RPMI8226 (cell line): ENCODE measurements at places on chromosomes 5 and 9.
A peak's percentile ranks its signal among the peaks of the same experiment; 100 is the strongest.

DNA sequence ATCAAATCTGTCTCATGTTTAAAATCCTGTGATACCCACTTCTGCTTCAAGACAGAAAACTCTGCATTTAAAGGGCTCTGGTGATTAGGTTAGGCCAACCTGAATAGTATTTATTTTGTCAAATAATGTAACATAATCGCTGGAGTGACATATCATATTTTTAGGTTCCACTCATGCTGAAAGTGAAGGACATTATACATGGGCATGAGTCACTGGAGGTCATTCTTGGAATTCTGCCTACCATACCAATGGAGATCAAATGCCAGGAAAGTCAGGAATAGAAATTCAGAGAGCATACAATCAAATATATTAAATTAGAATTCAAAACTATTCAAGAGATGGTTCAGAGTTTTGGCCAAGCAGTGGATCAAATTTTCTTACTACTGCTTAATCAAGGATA is 97.1 kb upstream of the PRSS3 start:
- no peak for DNase-seq

DNA sequence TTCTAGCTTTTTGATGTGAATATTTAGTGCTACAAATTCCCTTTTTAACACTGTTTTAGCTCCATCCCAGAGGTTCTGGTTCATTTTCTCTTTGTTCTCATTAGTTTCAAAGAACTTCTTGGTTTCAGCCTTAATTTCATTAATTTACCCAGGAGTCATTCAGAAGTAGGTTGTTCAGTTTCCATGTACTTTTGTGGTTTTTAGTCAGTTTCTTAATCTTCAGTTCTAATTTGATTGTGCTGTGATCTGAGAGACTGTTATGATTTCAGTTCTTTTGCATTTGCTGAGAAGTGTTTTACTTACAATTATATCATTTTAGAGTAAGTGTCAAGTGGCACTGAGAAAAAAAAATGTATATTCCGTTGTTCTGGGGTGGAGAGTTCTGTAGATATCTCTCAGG is 240.1 kb upstream of the RASA1 start:
- DNase-seq, result no peak

GRCh38 chr5:156076912-156077311 is 250.1 kb upstream of the SGCD start:
- no peak for DNase-seq

DNA sequence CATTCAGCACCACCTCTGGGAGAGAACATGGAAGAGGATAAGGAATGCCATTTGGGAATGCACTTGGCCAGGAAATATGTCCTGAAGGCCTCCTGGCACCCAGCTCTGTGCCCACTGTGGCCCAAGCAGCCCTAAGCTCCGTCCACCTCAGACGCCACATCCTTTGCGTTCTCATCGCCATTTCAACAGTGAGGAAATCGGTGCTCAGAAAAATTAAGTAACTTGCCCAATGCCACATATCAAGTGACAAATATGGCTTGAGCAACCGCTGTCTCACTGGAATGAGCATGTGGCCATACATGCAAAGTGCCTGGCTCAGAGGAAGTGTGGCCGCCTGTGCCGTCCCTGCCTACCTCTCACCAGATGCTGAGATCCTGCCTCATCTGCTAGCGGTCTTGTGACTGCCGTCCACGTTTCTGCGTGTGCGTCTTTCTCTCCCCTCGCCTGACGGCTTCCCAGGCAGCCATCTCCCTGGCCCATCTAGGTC is 984 bp upstream of the DOK3 start:
- DNase-seq, result no peak

GRCh38 chr5:130316971-130317680 is 412.9 kb downstream of the CHSY3 start:
- no peak for DNase-seq

DNA sequence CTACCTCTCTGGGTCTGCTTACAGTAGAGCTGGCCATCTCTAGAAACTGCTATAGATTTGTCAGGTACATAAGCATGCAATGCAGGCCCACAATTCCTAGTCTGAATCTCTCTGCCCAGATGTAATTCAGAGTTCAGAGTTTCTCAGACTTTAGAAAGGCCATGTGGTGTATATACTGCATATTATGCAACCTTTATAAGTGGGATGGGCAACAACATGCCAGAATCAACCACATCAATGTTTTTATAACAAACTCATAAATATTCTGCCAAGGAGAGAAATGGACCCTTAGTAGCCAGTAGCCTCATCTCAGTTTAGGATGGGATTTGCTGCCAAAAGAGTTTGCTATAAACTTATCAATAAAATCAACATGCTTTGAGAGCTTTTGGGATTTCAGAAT is 78.8 kb downstream of the SLC1A1 start:
- no peak for DNase-seq

GRCh38 chr9:125099816-125100215 is 43.5 kb downstream of the SCAI start:
- no peak for DNase-seq

DNA sequence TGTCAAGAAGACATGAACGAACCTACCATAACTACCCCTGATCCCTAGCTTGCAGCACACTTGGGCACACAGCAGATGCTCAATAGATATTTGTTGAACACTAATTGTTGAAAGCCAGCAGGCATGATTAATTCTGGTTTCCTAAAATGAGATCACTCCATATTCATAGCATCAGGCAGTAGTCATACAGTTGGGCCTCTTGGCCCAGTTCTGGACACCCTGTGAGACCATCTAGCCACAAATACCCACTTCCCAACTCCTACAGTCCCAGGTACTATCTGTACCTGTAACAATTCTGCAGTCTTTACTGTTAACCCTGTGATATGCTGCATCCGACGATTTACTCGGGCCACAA is 24.2 kb downstream of the P4HA2 start:
- DNase-seq, result no peak

DNA sequence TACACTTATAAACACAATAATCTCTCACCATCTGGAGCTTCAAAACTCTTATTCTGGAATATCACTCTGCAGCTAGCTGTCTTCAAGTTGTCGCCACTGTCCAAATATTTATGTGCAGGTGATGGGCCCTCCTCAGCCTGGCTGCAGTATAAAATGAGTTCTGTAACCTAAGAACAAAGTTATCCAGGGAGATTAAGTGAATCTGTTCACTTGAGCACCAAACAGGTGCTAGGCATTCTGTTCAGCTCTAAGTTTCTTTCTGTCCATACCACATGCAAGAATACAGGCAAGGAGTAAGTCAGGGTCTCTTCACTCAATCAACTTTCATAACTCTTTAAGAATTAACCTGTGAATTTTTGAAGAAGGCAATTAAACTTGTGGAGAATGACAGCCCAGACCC is 344.1 kb downstream of the PLK2 start:
- DNase-seq, result no peak

- no peak for DNase-seq
These were observed 5.5 kb downstream of the MYORG start for GRCh38 chr9:34370970-34371880.

- no peak for DNase-seq
These were observed 42.3 kb upstream of the MAP1B start for GRCh38 chr5:72064801-72065570.

DNA sequence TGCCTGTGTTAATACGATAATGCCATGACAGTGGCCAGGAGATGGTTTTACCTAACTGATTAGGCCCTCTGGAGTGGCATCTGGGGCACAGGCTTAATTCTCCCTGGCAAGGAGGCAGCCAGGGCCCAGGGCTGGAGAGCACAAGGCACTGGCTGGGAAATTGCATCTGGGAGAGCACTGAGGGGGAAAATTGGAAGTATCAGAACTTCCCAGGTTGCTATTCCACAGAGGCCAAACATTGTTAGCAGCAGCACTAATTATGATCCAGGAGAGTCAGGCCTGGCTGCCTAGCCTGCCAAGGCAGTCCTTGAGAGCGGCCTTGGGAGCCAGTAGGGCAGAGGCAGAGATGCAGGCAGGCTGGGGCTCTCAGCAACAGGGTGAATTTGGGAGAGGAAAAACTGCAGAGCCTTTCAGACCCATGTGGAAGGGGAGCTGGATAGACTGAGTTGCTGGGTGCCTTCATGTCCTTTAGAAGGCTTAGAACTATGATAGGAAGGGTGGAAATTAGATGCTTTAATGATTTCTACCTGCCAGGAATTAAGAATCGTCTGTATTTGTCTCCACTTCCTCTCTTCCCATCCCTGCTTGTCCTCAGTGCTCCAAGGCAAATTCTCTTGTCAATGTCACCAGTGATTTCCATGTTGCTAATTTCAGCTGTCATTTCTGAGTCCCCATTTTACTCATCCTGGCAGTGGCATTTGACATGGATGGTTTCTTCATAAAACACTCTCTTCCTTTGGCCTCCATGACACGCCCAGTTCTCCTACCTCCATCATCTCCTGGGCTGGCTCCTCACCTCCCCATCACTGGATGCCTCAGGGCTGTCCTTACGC is 56.1 kb upstream of the HSPA9 start:
- DNase-seq, result no peak

DNA sequence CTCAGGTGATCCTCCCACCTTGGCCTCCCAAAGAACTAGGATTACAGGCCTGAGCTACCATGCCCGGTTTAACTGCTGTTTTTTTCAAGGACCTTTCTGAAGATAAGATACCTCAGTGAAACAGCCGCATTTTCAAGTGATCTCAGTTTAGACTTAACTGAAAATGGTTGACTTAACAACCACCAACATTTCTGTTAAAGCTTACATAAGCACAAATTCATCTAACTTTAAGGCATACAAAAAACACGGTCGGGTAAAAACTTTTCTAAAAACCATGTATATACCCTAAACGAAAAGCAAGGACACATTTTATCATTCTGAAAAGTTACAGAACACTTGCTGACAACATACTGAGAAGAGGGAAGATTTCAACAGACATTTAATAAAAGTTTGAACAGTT is 22.9 kb downstream of the UBAP2 start:
- DNase-seq, result no peak

DNA sequence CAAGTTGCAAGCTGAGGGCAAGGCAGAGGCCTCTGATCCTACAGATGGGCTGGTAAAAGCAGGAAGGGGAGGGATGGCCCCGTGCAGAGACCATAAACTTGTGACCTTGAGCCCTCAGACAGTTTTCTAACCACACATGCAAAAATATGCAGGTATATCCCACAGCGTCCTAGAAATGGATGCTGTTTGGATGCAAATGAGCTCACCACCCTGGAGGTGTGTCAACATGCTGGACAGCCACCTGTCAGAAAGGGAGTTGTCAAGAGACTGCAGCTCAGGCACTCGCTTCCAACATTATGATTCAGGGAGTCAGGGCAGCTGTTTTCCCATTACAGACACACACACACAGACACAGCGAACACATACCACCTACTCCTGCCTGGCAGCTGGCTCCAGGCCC is 97.3 kb upstream of the PANK3 start:
- no peak for DNase-seq

GRCh38 chr5:81631124-81631523 is 119.8 kb downstream of the SSBP2 start:
- DNase-seq, result no peak

- DNase-seq, result no peak
These were observed 133.7 kb upstream of the ST8SIA4 start for GRCh38 chr5:101036778-101037177.

- DNase-seq, result no peak
These were observed 90.9 kb downstream of the EQTN start for GRCh38 chr9:27206041-27206440.

DNA sequence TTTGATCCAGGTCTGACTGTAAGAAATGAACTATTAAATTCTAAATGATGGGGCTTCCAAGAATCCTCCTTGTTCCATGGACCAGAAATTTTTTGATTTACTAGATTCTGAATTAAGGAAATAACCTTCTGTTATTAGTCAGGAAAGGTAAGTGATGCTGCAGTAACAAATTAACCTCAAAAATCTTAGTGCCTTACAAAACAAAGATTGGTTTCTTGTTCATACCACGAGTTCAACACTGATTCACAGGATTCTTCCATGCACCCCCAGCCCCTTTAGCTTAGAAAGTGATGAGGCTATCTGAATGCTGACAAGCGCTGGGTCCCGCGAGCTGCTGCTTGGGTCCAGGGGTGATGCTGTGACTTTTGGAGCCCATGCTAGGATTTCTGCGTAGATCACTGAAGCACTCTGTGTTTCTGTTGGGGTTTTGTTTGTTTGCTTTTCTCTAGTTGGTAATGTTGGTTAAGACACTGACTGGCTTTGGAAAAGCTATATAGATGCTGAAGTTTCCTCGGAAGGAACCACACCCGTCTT is 52.3 kb downstream of the COL15A1 start:
- DNase-seq, result no peak

DNA sequence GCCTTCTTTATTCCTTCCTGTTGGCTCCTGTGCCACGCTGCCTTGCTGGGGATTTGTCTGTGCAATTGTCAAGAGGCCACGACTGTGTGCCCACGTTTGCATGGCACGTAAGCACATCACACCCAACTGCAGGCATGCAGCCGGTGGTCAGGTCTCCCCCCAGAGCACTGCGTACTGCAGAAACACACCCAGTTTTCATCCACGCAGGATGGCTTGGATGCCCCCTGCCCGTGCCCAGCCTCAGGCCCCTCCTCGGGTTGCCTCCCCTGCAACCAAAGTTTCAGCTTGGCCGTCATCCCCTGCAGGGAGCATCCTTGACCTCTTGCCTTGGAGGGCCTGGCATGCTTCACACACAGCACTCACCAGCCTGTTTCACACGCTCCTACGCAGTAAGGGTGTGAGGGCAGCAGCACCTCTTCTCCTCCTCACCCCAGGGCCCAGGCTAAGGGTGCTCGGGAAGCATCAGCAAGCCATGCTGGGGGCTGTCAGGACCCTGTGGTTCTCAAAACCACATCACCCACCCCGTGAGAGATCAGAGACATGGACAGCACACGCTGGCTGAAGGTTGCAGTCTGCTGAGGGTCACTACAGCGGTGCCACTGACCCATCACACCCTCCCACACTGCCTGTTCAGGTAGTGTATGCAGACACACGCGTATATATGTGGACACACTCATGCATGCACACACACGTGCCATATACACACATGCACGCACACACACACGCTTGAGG is 3.1 kb downstream of the MRPL36 start:
- no peak for DNase-seq

GRCh38 chr9:108441726-108442125 is 414.1 kb downstream of the ACTL7B start:
- no peak for DNase-seq

GRCh38 chr5:167309941-167310517 is 981.4 kb upstream of the WWC1 start:
- DNase-seq, result no peak

- DNase-seq, result peak; percentile 83
These were observed 49.5 kb upstream of the CD180 start for GRCh38 chr5:67246108-67246507.

DNA sequence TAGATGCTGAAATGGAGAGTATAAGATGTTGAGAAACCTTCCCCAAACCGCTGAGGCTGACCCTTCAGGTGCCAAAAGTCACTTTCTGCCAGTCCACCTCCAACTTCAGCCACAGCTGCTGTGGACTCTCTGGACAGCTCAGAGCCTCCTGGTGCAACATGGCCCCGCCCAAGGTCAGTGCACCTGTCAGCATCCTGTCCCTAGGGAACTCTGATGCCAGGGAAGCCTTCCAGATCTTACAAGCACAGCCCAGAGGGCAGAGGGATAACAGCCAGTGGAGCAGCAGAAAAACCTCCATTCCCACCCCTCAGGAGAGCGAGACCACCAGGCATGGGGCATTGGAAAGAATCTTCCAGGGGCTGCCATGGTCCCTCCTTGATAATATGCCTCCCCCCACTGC is 10.5 kb upstream of the PTGES2 start:
- no peak for DNase-seq
